ENCODE measurements at places on chromosomes 7 and 10. TPM values are rescaled to one million over a fixed set of nuclear protein-coding genes. Genes with fewer than 3 reads are reported as not detected.

ASZ1 gene
- total RNA-seq, result not detected

CYP3A4 gene
- total RNA-seq, result not detected

AGR3 gene
- total RNA-seq, result not detected

CALY gene
- total RNA-seq, result 0.77 TPM

CALHM1 gene
- not detected for total RNA-seq

EVX1 gene
- not detected for total RNA-seq

FZD8 gene
- 8.7 TPM for total RNA-seq

PHTF2 gene
- 15.9 TPM for total RNA-seq
